SHP77 treated with DMSO at 0.1 percent for 48 hours (cell line): ENCODE measurements at places on chromosomes 4 and X.

DNA sequence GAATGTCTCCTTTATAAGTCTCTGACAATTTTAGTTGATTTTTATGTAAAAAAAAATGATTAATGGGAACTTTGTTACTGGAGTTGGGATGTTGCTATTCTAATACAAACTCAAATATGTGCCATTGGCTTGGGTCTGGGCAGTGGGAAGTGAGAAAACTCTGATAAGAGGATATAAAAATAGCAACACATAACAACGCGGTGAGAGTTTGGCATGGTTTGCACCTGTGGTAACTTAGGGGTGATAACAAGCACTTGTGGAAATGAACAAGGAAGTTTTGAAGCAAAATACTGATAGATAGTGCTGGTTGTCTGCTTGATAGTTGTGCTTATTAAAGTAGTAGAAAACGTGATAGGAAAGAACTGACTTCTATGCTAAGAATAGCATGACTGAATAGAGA is 743.3 kb upstream of the AGA start:
- no peak for DNase-seq

DNA sequence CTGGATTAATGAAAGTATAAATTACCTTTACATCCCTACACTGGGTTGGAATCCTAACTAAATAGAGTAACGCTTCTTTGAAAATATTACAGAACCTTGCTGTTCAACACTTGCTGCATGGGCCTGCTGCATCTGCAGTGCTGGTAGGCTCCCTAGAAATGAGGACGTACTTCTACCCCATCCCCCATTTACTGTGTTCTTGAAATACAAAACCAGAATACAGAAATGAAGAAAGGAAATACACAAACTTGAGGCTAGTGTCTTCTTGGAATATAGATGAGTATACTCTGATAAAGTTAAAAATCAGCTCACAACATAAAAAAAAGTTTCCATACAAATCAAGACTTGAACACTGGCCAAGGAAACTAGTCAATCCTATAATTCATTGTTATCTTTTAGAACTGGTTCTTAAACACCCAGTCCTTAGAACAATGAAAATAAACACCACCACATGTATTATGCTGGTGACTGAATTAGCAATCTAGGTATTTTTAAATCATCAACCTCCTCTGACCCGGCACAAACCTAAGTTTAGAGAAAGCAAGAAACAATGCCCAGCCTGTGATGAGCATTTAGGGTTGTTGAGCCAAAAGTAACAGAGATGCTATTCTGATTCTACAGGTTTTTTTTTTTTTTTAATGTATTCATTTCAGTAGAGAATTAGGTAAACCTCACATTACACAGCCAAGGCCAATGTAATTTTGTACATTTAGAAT is 49.7 kb downstream of the ATP8A1 start:
- DNase-seq, result no peak

GRCh38 chrX:133068461-133068860 is 28.4 kb downstream of the USP26 start:
- no peak for DNase-seq

GRCh38 chrX:54358424-54359211 is 772 bp upstream of the WNK3 start:
- DNase-seq, result no peak
